ENCODE measurements at places on chromosomes 13 and 19.

DNA sequence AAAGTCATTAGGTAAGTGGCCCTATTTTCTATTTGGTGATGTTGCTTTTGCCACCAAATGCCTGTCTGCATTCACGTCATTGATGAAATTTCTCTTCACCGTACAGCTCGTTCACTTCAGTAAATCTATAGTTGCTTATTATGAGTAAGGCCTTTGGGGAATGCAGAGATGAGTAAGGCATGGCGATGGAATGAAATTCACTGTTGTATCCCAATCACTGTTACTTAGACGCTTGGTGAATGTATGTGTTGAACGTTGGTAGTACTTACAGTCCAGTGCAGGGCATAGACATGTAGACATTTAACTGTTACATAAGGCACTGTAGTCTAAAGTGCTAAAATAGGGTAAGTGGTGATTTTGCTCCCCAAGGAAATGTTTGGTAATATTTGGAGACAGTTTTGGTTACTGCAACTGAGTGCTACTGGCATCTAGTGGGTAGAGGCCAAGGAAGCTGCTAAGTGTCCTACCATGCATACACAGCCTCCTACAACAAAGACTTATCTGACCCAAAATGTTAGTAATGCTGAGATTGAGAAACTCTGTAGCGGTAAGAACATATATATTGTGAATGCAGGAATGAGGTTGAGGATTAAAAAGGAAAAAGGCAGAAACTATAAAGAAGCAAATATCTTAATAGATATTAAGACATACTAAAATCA, 5.8 kb downstream of the AKAP11 start:
- DNase-seq: no peak

GRCh38 chr19:1046836-1047695, 7.2 kb downstream of the ABCA7 start:
- no peak for DNase-seq

GRCh38 chr13:31011901-31012654, 79.6 kb downstream of the TEX26 start:
- DNase-seq: no peak

GRCh38 chr13:28357247-28357825, 137.6 kb downstream of the FLT1 start:
- DNase-seq: no peak

GRCh38 chr19:19217099-19217498, 5.3 kb downstream of the NCAN start:
- DNase-seq: no peak

GRCh38 chr19:34597596-34597995, 79.4 kb downstream of the SCGB2B2 start:
- no peak for DNase-seq

- no peak for DNase-seq
Measured at GRCh38 chr19:49861107-49861506, 6.3 kb downstream of the PNKP start.

- no peak for DNase-seq
Measured at GRCh38 chr13:51093574-51093973, 17.5 kb downstream of the C13orf42 start.

GRCh38 chr19:51339313-51339686, 2.6 kb downstream of the VSIG10L start:
- no peak for DNase-seq

GRCh38 chr13:42388326-42388725, 116.4 kb downstream of the AKAP11 start:
- no peak for DNase-seq

DNA sequence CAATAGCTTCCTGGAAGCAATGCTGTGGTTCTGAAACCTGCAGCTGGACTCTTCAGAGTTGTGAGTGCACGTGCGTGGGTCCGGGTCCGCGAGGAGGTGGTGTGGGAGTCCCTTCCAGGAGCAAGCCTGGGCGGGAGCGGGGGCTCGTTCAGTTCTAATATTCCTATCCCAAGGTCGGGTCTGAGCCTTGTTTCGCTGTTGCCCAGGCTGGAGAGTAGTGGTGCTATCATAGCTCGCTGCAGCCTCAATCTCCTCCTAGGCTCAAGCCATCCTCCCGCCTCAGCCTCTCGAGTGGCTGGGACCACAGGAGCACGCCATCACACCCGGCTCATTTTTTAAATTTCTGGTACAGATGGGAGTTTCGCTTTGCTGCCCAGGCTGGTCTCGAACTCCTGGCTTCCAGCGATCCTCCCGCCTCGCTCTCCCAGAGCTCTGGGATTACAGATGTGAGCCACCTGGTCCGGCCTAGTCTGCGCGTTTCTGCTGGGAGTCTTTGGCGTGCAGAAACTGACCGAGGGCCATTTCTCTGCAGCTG, 625 bp downstream of the ZFP82 start:
- no peak for DNase-seq

GRCh38 chr19:28881616-28882015, 331.3 kb downstream of the UQCRFS1 start:
- no peak for DNase-seq

GRCh38 chr13:25674371-25674770, 302.6 kb downstream of the ATP8A2 start:
- DNase-seq: no peak

- DNase-seq: peak; percentile 84
Measured at GRCh38 chr19:42345191-42345812, 19.9 kb downstream of the MEGF8 start.

GRCh38 chr19:30062907-30063649, 121.0 kb downstream of the URI1 start:
- no peak for DNase-seq

GRCh38 chr13:79904581-79904980, 423.6 kb downstream of the NDFIP2 start:
- DNase-seq: no peak

DNA sequence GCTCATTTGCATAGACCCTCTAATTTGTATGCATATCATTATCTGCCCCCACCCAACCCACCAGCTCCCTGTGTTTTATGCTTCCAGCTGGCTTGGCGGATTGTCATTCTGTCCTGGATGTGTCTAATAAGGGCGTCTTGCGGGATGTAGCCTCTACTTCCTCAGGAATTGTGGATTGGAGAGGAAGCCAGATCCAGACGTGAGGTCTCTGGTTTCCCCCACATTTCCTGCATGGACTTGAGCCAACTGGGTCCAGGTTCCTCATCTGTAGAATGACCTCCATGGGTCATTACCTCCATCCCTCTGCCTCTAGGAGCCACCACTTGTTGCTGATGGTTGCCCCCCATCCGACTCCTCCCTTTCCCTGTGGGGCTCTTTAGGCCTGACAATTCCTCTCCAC, 7.3 kb downstream of the TNFSF14 start:
- DNase-seq: no peak

GRCh38 chr13:49635599-49636433, 7.5 kb downstream of the ARL11 start:
- DNase-seq: peak; percentile 74

DNA sequence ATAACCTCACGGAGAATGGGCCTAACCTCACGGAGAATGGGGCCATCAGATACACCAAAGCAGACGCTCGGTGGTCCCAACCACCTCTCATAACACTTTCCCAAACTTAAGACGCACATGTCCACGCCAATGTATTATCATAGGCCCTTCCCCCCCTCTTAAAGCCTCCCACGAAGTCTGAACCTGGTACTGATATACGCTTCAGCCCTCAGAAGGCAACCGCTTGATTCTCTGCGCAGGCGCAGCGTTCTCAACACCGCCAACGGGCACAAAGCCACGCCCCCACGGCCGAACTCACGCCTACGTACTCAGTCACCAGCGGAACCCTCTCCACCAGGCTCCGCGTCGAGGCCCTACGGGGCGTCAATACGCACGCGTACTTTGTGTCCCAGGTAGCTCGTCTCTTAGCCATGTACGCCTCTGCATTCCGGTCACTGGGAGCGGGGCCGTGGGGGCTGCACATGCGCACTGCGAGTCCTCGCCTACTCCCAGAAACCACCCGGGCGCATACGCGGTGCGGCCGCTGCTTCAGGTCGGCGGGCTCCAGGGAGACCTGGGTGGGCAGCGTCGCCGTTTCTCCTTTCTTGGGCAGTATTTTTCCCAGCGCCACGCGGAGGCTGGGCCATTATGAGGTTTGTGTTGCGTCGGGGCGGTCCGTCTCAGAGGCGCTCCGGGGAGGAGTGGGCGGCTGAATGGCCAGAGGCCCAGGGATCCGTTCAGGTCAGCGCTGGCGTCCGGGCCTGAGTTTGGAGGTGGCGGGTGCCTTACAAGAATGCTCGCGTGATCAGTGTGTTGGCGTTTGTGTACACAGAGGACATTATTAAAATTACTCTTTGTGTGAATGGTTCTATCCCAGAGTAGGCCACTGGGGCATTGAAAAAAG, 25.3 kb downstream of the ZNF582 start:
- DNase-seq: peak; percentile 91

- DNase-seq: peak; percentile 17
Measured at GRCh38 chr13:71912524-71912923, 45.5 kb upstream of the DACH1 start.

DNA sequence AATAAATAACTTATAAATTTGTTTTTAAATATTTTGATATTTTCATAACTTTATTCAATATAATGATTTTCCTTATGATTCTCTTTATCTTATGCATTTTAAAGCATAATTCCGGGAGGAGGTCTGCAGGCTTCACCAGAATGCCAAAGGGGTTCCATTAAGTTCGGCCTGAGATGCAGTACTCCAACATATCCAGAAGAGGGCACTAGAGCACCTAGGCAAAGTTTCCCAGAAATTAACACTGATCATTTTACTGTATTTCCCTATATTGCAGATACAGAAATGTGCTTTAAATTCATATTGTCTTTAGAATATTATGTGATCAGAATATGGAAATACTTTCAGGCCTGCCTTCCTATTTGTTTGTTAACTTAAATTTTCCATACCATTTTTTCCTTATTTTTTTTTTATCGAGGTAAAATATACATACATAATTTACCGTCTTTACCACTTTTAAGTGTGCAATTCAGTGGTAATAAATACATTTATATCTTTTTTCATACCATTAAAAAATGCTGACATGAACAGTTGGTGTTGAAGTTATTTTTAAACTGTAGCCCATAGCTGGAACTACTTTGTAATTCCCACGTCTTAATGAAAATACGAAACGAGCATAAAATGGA, 58.9 kb upstream of the TM9SF2 start:
- peak; percentile 32 for DNase-seq

DNA sequence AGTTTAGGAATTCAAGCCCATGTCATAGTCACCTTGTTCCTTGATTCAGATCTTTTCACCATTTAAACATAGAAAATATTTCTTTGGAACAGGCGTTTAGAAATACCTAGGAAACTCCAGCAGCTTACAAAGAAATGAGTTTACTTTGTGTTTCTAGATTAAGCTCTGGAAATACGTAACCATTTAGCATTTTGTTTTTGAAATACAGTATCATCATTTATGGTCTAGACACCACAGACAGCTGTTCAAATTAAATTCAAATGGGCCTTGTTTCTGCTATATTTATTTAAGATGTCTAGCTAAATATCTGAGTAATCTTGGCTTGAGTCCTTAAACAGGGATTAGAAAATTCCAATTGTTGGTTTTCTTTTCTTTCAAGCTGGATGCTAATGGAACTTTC, 228.5 kb downstream of the NDFIP2 start:
- DNase-seq: peak; percentile 64

- DNase-seq: no peak
Measured at GRCh38 chr19:31164791-31165251, 184.4 kb downstream of the TSHZ3 start.

DNA sequence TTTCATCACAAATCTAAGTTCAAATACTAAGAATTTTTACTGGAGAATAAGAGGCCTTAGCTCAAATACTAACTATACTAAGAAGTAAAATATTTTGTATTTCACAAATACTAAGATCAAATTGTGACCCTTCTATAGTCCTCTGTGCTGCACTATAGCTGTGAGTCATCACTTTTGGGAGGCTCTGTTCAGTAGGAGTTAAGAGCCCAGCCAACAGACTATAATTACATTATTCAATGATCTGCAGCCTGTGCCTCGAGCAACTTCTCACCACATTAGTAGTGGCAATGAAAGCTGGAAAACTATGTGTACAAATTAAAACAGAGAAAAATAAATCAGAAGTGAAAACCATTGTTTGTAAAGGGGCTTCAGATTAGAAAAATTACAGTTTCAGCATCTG, 147.3 kb upstream of the GPC6 start:
- peak; percentile 2 for DNase-seq

Measured in fibroblast of gingiva (primary cell).